ENCODE measurements at places on chromosomes 4 and X.

GRCh38 chr4:128516301-128516969 is 228.8 kb upstream of the PGRMC2 start:
- DNase-seq: peak; percentile 84

- no peak for DNase-seq
Measured at GRCh38 chr4:65391814-65392213, 278.5 kb downstream of the EPHA5 start.

GRCh38 chr4:82784681-82785610 is 13.7 kb downstream of the SCD5 start:
- peak; percentile 74 for DNase-seq

DNA sequence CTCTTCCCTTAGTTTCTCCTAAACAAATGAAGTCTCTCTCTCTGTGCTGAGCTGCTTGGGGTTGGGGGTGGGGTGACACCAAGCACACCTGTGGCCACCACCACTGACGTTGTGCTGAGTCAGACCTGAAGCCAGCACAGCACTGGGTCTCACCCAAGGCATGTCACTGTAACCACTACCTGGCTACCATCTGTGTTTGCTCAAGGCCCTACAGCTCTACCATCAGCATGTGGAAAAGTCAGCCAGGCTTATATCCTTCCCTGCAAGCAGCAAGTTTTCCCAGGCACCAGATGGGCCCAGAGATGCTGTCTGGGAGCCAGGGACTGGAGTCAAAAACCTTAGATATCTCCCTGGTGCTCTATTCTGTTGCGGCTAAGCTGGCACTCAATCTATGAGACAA is 6.9 kb downstream of the CXCL10 start:
- no peak for DNase-seq

GRCh38 chrX:113793563-113793962 is 790.3 kb upstream of the HTR2C start:
- no peak for DNase-seq

- DNase-seq: peak; percentile 24
Measured at GRCh38 chr4:179595671-179596410, 2153.6 kb upstream of the AGA start.

- DNase-seq: no peak
Measured at GRCh38 chr4:70504733-70505132, 13.6 kb upstream of the AMTN start.

- DNase-seq: peak; percentile 3
Measured at GRCh38 chrX:1686642-1687041, 71.8 kb downstream of the ASMT start.

- DNase-seq: peak; percentile 47
Measured at GRCh38 chr4:107279733-107280132, 243.6 kb upstream of the DKK2 start.

DNA sequence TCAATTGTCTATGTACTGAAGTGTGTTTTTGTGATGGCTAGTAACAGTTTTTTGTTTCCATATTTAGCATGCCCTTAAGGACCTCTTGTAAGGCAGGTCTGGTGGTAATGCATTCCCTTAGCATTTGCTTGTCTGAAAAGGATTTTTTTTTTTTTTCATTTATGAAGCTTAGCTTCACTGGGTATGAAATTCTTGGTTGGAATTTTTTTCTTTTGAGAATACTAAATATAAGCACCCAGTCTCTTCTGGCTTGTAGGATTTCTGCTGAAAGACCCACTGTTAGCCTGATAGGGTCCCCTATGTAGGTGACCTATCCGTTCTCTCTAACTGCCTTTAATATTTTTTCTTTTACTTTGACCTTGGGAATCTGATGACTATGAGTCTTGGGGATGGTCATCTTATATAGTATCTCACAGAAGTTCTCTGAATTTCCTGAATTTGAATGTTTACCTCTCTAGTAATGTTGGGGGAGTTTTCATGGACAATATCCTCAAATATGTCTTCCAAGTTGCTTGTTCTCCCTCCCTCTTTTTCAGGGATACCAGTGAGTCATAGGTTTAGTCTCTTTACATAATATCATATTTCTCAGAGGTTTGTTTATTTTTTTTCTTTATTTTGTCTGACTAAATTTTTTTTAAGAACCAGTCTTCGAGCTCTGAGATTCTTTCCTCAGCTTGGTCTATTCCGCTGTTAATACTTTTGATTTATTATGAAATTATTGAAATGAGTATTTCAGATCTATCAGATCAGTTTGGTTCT is 157.1 kb upstream of the PGRMC2 start:
- DNase-seq: no peak

GRCh38 chr4:1356181-1356998 is 9.4 kb downstream of the UVSSA start:
- no peak for DNase-seq

DNA sequence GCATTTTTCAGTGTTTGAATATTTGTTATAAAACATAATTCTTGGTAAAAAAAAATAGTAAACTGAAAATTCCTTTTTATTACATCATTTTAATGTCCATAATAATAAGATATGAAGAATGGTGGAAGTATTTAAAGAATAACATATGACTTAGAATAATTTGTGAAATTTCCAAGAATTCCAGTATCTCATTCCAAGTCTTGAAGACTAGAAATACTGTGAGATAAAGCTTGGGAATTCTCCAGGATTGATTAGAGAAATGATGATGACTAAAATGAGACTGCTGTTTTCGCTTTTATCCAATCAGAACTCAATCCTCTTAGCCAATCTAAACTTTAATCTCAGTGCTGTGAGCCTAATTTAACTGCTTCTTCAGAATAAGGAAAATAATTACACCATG is 184.2 kb upstream of the HCCS start:
- no peak for DNase-seq

- DNase-seq: no peak
Measured at GRCh38 chr4:112153211-112153791, 8.0 kb downstream of the FAM241A start.

GRCh38 chrX:48945517-48946348 is 11.7 kb downstream of the OTUD5 start:
- peak; percentile 26 for DNase-seq

DNA sequence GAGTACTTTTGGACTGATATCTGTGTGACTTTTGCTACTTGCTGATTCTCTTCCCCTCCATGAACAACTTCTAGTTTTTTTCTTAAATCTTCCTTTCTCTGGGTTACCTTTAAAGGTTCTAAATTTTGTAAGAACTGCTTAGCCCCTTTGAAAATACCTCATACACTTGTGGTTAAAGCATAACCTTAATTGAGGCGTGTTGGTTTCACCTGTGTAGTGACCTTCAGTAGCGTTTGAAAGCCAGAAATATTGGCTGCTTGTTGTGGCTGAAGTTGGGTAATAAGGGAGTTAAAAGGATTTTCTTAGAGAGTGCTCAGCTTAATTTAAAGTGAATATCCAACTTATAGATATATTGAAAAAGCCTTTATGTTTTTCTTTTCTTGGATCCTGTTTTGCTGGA is 32.0 kb downstream of the MAGEC1 start:
- DNase-seq: no peak

DNA sequence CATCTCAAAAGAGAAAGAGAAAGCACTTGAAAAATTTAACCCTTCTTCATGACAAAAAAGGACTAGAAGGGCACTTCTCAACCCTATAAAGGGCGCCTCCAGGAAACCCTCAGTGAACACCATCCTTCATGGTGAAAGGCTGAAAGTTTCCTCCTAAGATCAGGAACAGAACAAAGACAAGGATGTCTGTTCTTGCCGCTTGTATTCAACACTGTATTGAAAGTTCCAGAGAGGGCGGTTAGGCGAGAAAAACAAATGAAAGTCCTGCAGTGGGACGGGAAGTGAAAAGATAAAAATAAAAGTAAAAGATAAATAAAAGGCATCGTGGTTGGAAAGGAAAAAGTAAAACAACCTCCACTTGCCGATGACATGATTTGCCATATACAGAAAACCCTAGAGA is 50.9 kb downstream of the RNF212 start:
- no peak for DNase-seq

DNA sequence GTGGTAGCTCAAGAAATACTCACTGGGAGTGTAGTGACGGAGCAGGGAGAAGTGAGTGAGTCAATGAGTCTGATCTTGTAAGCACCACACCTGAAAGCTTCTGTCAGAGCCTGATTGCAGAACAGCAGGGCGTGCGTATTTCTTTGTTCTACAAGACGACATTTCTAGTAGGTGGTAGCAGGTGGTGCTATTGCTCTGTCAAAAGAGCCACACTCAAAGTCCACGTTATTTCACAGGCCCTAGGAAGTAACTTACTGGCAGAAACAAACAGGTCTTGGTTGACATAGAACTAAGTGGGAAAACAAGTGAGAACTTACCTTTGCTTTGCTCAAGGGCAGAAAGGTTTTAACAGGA is 46.4 kb upstream of the SPRY1 start:
- DNase-seq: no peak

- DNase-seq: peak; percentile 68
Measured at GRCh38 chr4:122005064-122005755, 53.4 kb upstream of the TRPC3 start.

DNA sequence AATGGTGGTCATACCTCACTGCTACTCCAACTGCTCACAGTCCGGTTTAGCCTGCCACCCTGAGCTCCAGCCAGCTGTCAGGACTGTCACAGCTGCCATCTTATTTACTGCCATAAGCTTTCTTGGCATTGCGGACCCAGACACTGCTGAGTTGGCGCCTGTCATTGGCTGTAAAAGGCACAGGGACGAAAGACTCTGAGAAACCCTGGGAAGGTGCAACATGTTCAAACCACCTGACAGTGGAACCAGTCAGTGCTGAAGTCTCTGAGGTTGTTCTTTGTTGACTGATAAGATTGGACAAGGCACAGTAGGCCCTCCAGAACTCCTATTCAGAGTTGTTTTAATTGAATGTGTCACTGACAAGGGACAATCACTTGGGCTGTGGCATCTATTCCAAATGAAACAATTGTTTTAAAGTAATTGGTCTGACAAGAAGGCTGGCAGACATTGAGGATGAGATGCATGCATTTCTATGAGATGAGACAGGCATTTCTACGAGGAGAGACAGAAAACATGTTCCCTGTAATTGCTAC is 927.8 kb downstream of the STPG2 start:
- DNase-seq: no peak

GRCh38 chrX:107465932-107466620 is 16.6 kb downstream of the FRMPD3 start:
- no peak for DNase-seq

- DNase-seq: peak; percentile 32
Measured at GRCh38 chr4:155371432-155372043, 5.2 kb downstream of the MAP9 start.

DNA sequence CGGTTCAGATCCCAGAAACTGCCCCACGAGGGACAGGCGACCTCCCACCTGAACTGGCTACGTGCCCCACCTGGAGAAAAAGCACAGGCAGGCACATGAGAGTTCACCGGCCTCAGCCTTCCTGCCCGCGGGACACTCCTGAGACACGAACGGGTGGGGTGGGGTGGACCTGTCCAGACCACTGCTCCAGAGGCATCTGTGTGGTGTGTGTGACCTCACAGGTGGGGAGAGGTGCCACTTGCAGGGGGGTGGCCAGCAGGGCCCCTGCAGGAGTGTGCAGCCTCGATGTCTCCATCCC is 18.5 kb downstream of the NELFA start:
- no peak for DNase-seq

- DNase-seq: no peak
Measured at GRCh38 chrX:155216940-155217440, 730 bp downstream of the VBP1 start.

DNA sequence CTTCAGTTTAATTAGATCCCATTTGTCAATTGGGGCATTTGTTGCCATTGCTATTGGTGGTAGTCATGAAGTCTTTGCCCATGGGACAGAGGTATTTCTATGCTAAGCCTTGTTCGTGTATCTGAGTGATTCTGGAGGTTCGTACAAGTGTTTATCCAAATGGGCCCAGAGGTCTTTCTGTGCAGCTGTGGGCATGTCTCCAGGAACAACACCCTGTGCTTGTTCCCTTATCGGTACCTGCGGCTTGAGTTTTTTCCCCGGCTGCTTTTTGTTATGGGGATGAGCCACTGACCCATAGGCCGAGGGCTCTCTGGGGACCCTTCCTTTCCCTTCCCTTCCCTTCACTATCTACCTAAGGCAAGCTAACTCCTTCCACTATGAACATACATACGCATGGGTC is 81.4 kb upstream of the WDR1 start:
- no peak for DNase-seq

DNA sequence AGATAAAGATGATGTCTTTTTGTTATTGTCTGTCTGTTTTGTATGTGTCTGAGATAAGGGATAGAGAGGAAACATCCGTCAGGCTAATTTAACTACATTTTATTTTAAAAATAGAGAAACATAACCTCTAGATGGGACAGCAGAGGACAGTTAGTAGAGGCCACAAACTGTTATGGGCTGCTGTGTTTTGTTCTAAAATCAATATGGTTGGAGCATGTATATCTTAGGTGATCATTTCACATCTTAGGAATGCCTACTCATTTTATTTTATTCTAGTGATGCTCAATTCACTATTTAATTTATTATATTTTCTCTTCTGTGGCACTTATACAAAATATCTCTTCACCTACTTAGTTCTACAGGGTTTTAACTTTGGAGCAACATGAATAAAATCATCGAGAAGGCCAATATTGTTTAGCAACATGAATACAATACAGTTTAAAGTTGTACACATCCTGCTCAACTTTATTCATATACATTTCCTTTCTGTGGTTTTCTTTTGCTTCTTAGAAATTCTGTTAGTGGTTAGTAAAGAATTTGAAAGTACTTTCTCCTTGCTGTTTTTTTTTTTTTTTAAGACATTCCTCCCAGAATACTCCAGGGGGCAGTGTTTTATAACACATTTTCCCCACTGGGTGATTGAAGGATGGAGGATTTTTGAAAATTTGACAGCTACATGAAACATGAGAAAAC is 392.9 kb downstream of the UNC5C start:
- peak; percentile 27 for DNase-seq

DNA sequence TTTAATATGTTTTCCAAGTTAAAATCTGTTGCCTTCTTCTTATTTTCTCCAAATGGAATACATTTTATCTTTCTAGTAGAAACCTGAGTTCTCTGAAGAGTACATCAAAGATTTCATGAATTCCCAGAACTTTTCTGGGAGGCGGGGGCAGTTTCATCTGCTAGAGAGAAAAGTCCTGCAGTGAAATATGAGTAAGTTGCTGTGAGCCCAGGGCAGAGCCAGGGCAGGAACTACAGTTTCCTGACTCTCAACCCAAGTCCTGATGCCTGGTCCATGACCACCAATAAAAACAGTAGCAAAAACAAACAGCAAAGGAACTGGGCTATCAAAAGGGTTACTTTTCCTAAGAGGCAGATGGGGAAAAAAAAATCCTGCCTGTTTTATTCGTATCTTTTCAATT is 239.4 kb upstream of the CTSO start:
- peak; percentile 20 for DNase-seq

- DNase-seq: no peak
Measured at GRCh38 chrX:112120721-112121120, 38.1 kb upstream of the TRPC5 start.

- DNase-seq: peak; percentile 16
Measured at GRCh38 chr4:120078216-120078615, 11.6 kb upstream of the MAD2L1 start.

DNA sequence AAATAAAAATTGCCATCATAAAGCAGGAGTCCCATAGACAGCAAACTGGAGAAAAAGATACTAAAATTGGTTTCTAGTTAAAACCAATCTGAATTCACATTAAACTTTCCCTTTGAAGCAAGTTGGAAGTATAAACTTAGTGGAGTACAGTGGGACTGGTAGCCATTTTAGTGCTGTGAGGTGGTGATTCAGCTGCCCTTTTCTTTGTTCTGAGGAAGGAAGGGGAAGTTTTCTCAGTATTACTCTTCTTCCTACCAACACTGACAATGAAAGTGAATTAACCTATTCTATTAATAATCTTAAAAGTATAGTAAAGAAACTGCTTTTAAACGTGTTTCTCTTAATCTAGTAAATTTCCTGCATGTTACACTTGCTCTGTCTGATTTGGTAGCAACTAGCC is 36.7 kb downstream of the SLC9A6 start:
- DNase-seq: no peak
